ENCODE measurements at places on chromosomes 11 and 22.

GRCh38 chr11:46263120-46263519 is 14.3 kb upstream of the CREB3L1 start:
- DNase-seq = no peak

GRCh38 chr11:116394022-116394421 is 378.8 kb downstream of the BUD13 start:
- DNase-seq = no peak

DNA sequence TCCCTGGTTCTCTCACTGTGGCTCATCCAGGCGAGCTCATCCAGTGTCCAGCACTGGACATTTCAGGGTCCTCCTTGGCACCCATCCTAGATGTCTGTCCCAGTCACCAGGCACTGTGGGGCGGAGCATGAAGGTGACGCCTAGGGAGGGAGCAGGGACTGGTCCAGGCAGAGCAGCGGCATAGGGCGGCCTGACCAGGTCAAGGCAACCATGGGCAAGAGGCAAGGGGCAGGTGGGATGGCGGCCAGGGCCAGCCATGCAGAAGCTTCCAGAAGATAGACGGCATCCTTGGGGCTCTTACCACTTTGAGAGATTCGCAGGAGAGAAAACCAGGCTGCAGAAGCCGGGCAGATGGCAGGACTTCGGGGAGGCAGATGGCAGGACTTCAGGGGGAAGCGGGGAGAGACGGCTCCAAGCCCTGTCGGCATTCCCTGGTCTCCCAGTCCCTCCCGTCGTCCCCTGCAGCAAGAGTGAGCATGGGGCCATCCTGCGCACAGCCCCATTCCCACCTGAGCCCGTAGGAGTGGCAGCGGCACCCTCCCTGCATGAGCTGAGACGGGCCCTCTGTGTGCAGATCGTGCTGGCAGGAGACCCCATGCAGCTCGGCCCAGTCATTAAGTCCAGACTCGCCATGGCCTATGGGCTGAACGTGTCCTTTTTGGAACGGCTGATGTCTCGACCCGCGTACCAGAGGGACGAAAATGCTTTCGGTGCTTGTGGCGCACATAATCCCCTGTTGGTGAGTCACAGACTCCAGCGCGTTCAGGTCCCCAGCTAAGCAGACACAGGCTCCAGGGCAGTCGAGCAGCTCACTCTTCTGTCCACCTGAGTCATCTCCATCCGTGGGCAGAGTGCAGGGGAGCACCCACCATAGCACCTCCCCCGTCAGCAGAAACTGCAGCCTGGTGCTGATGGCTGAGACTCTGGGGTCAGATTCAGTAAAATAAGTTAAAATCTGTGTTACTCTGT is 20.1 kb upstream of the PANX2 start:
- DNase-seq = no peak

DNA sequence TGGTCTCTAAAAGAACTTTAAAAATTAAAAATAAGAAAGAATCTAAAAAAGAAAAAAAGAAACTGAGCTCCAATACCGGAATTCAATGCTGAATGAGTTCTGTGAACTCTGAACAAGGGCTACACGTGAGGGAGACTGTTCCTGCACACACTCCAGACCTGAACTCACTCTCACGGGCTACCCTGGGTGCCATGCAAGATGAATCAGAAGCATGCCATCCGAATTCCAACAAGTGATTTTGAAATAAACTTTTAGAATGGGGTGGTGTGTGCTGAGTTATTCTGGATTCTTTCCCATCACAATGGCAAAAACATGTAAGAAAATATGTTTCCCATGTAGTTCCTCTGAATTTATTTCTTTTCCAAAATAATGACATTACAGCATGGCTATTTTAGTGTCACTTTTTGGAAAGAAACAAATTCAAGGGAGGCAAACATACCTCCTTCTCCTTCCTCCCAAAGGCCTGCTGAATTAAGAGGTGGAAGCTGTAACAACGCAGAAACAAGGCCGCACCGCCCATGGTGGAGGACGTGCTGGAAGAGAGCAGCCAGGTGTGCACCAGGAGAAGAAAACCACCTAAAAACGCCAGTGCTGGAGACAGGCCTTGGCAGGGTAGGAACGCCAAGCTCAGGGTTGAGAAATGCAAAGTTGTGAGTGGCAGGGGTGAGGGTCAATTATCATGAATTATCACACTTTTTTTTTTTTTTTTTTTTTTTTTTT is 63.2 kb upstream of the ARFGAP3 start:
- no peak for DNase-seq

DNA sequence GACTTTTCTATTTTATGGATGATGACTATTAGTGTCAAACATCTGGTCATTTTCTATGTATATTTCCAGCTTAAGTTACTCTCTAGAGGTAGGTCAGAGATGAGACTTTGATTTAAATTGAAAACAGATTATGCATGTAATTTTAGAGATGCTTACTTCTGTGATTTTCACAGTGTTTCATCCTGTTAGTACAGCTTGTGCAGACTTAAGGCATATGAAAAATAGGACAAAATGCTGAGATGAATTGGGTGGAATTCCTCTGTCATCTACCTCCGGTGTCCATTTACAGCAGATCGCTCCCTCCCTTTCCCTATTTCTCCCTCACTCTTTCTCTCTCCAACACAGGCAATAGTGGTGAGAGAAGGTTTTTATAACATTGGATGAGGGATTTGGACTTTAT is 14.1 kb downstream of the JAM3 start:
- DNase-seq = no peak

DNA sequence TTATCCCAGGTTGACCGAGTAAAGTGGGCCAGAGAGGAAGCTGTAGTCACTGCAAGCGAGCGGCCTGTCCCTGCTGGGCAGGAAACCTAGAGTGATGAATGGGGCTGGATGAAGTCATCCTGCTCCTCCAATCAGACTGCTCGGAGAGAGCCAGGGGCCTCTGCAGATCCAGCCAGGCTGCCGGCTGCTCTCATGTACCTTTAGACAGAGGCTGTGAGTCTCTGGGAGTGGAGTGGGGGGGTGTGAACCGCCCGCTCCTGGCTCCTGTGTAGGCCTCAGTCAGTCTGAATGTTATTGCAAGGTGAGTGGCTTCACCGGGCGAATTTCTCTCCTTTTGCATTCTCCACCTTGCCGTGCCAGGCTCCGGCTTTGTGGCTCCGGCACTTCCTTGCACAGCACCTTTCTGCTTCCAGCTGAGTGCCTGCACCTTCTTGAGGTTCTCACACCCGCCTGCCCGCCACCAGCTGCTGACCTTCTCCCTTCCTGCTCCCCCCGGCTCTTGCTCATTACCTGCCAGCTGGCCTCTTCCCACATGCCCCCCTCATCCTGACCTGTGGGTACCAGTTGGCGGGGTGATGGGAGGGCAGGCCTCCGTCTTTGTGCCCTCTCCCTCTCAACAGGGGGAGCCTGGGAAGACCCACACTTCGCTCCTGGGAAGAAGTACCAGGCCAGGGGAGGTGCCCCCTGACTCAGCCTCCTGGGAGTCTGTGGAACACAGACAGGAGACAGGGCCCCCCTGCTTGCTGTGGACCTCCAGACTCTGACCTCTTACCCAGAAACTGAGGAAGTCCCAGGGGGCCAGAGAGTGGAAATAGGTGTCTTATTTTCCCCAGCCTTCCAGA is 79.9 kb downstream of the GRAMD1B start:
- peak; percentile 89 for DNase-seq

All from BE2C (cell line).